NCI-H1092 (cell line): ENCODE measurements at places on chromosomes 7 and 10.
A peak's percentile ranks its signal among the peaks of the same experiment; 100 is the strongest.

DNA sequence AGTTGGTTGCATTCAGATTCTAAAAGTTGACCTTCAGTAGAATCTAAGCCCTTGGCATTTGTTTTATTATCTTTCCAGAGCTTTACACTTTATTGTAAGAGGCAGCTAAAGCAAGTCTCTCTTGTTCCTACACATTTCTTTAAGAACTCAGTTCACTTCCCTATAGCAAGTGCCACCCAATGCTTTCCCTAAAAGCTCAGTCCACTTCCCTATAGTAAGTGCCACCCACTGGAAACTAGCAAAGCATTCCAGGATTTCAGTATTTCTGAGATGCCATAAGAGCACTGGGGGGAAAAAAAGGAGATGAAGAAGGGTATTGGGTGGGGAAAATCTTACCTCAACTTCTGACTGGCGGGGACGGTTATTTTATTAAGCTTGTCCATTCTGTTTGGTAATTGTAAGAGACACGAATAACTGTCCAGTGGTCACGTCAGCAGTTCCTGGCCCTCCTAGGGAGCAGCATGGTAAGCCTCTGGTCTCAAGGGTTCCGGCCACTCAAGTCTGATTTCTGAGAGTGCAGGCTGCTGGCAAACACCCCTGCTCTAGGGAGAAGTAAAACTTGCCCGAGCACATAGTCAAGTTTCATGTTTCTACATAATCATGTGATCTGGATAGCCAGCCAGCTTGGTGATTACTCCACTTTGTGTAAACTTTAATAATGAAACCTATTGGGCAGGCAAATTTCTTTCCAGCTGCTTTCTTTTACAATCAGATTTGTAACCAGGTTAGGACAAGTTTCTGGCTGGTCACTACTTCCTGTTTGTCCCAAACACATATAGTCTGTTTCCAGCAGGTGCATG is at the start of gene BLNK:
TSS of gene BLNK (minus strand) at position 554 of the 800 bp plus-strand sequence. CDS start at position 383, 171 bp downstream.
- DNase-seq: no peak

- DNase-seq: no peak
Measured at GRCh38 chr7:129282865-129283264, 58.0 kb downstream of the AHCYL2 start.

DNA sequence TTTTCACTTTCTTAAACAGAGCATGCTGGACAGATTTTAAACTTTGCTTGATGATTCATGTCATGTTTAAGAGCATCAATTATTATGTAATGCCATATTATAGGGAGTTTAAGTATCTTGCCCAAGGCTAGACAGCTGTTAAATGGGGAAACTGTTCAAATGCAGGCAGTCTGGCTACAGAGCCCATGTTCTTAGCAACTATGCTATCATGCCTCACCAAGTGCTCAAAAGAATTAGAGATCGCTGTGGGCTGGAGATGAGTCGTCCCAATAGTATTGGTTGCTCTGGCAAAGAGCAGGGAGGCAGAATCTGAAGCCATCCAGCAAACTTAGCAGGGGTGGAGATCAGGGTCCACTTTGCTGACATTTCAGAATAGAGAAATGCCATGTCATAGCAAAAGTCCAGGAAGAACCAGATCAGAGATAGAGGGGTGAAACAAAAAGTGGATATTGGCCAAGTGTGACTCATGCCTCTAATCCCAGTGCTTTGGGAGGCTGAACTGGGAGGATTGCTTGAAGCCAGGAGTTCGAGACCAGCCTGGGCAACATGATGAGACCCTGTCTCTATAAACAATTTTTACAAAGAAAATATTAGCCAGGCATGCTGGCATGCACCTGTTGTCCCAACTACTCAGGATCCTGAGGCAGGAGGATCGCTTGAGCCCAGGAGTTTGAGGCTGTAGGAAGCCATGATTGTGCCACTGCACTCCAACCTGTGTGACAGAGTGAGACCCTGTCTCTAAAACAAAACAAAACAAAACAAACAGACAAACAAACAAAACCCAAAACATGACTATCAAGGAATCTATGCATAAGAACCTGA is 57.8 kb downstream of the BAMBI start:
- no peak for DNase-seq

DNA sequence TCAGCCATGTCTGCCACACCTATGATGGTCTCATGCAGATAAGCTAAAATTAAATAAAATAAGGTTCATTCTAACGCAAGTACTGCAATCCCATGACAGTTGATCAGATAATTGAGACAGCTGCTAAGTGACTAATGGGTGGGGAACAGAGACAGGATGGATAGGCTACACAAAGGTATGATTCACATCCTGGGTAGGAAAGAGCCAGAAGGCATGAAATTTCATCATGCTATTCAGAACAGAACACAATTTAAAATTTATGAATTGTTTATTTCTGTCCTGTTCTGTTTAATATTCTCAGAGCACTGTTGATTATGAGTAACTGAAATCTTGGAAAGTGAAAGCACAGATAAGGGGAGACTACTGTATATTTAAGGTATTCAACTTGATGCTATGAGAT is 381.8 kb upstream of the SORCS1 start:
- DNase-seq: no peak

DNA sequence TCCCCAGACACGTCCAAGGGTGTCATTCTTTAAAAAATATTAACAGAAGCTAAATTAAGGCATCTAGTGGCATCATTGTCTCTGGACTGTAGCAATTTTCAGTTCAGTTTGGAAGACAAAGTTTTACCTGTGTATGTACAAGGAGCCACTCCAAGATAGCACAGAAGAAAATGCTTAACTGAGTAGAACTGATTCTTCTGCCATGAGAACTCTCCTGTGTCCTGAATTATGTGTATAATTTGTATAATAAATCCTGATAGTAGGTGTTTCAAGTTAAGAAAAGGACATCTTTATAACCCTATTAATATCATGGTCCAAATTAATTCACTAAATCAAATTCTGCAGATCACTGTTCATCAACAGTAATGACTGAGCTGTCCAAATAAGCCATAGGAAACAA is 1104.0 kb downstream of the XPNPEP1 start:
- no peak for DNase-seq

DNA sequence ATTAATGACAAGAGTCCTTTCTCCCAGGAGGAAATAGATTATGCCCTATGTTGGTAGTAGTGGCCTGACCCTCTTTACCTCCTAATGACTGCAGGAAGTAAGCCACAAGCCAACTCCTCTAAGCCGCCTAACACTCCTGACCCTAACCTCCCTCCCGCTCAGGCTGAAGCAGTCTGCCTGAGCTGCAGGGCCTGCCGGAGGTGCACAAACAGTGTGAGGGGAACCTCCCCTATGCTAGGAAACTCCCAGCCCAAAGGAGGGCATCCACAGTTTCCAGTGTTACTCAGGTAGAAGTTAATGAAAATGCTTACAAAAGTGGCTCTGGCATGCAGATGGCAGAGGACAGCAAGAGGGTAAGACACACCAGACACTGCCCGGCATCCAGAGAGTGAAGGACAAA is 294.4 kb upstream of the GALNT17 start:
- DNase-seq: no peak

DNA sequence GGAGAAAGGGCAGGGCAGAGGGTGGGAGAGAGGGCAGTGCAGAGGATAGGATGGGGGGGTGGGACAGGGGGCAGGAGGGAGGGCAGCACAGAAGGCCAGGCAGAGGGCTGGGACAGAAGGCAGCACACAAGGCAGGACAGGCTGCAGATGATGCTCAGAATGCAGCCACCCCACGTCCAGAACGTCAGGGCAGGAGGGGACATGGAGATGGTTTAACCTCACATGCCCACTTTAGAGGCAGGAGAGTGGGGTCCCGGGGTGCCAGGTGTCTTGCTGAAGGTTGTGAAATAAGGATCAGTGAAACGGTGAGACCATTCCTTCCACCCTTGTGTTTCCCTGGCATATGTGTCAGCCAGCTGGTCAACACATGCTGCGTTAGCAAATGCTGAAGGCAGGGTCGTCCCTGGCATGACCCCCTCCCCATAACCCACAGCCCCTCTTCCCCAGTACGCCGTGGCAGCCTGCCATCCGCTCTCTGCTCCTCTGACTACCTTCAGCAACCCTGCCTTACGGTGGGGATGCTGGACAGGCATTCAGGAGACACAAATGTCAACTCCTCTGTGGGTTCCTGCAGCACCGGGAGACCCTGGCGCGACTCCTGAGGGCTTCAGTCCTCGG is 592.1 kb downstream of the DNAJB6 start:
- no peak for DNase-seq

DNA sequence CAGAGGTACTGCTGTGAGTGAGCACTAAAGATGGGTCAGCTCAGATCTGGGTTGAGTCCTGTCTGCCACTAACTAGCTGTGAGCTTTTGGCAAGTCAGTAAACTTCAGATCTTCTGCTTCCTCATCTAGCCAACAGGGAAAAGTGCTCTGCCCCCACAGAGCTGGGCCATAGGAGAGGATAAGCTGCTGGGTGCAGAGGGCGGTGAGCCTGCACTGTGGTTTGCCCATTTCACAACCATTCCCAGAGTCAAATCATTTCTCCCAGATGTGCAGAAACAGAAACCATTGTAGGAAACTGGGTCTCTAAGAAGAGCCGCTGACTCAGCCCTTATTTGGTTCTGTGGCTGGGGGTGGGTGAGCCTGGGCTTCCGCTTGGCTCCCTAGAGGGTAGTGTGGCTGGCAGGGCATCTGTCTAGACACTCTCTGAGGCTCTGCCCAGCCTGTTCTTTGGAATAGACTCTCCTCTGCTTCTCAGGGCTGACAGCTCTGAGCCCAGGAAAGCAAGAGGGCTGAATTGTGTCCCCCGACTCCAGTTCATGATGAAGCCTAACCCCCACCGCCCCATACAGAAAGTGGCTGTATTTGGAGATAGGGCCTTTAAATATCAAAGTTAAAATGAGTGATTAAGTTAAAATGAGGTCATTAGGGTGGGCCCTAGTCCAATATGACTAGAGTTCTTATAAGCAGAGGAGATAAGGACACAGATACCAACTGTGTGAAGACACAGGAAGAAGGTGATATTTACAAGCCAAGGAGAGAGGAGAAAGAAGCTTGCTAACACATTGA is 29.5 kb upstream of the ARHGAP22 start:
- no peak for DNase-seq

DNA sequence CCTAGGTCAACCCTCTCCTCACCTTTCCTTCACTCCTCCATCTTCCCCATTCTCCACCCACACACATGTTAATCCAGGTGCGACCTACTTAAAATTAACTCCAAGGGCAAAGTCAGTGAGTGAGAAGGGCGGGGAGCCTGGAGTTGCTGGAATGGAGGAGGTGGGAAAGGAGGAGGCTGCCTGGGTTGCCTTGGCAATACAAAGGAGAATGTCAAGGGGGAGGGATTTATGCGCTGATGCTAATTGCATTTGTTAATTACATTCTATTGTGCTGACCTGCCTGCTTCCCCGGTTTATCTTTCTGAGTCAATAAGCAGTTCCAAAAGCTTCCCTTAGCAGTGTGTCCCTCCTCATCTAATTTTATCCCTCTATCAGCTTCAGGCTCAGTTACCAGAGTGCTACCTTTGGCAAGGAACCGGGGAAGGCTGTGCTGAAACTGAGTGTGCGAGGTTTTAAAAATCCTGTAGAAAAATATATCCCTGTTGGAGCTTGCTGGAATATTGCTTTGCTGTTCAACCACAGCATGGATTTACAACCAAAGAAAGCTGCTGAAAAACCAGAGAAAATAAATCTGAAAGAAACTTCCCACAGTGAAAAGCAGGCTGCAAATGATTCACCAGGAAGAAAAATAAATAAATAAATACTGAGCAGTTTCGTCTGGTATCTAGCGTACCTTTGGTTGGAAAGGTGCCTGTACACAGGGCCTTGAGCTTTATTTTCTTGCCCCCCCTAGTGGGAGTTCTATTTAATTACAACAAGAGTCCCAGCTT is 113.2 kb upstream of the DGKB start:
- peak; percentile 90 for DNase-seq

- no peak for DNase-seq
Measured at GRCh38 chr7:131655447-131655846, 99.0 kb upstream of the PODXL start.

- no peak for DNase-seq
Measured at GRCh38 chr10:104256335-104256961, 1.8 kb downstream of the GSTO1 start.

GRCh38 chr7:157505646-157506045 is 168.8 kb downstream of the DNAJB6 start:
- no peak for DNase-seq

- no peak for DNase-seq
Measured at GRCh38 chr10:104293011-104293410, 24.0 kb downstream of the GSTO2 start.

DNA sequence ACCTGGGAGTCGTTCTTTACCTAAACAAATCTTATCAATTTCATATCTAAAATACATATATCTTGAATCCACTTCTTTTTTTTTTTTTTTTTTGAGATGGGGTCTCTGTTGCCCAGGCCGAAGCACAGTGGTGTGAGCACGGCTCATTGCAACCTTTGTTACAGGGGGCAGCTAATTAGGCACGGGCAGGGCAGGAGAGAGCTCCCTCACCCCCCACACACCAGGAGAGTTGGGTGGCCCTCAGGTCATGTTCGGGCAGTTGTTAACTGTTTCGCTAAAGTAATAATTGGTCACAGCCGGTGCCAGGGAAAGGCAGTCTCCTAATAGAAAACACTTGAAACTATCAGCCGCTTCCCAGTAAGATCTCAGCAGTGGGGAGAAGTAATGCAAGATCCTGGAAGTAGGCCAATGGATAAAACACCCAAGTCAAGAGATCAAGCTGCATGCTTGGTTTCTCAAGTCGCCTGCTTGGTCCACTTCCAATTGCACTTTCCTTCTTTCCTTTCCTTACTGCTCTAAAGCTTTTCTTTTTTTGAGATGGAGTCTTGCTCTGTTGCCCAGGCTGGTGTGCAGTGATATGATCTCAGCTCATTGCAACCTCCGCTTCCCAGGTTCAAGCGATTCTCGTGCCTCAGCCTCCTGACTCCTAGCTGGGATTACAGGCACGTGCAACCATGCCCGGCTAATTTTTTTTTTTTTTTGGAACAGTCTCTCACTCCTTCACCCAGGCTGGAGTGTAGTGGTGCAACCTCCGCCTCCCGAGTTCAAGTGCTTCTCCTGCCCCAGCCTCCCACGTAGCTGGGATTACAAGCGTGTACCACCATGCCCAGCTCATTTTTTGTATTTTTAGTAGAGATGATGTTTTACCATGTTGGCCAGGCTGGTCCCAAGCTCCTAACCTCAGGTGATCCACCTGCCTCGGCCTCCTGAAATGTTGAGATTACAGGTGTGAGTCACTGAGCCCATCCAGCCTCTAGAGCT is 21.3 kb upstream of the EFCAB10 start:
- no peak for DNase-seq

- no peak for DNase-seq
Measured at GRCh38 chr7:116810267-116811116, 51.9 kb upstream of the CAPZA2 start.

GRCh38 chr7:119175911-119176627 is 951.6 kb downstream of the ANKRD7 start:
- DNase-seq: peak; percentile 81

GRCh38 chr7:6306471-6306870 is 34.0 kb upstream of the CYTH3 start:
- no peak for DNase-seq
